ENCODE measurements at places on chromosomes 7 and 10.

DNA sequence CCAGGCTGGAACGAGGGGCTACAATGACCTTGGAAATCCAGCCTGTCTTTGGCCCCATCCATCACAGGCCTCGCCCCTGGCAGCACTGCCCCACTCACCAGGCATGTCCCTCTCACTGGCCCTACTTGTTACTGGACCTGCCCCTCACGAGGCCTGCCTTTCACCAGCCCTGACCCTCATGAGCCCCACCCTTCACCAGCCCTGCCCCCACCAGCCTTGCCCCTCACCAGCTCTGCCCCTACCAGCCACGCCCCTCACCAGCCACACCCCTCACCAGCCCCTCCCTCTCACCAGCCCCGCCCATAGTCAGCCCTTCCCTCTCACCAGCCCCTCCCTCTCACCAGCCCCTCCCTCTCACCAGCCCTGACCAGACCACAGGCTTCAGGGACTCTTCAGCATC, 57.8 kb downstream of the COL26A1 start:
- no peaks in the 10 kb centered on the region for H3K4me1 ChIP-seq
- H3K27ac ChIP-seq, result no peak overlapping the region
- no peak overlapping the region for H3K4me3 ChIP-seq
- peaks cover 3% of the 10 kb centered on the region for H3K27me3 ChIP-seq

GRCh38 chr10:67836488-67836887, 1.5 kb downstream of the DNAJC12 start:
- no peaks in the 10 kb centered on the region for H3K4me1 ChIP-seq
- no peak for DNase-seq
- H3K4me3 ChIP-seq, result no peak overlapping the region
- no peaks in the 10 kb centered on the region for H3K27me3 ChIP-seq
- H3K36me3 ChIP-seq, result no peaks in the 10 kb centered on the region

GRCh38 chr10:27041196-27041595, 59.1 kb downstream of the ANKRD26 start:
- H3K4me3 ChIP-seq, result no peak overlapping the region
- no peaks in the 10 kb centered on the region for H3K4me1 ChIP-seq
- no peak overlapping the region for H3K27ac ChIP-seq

DNA sequence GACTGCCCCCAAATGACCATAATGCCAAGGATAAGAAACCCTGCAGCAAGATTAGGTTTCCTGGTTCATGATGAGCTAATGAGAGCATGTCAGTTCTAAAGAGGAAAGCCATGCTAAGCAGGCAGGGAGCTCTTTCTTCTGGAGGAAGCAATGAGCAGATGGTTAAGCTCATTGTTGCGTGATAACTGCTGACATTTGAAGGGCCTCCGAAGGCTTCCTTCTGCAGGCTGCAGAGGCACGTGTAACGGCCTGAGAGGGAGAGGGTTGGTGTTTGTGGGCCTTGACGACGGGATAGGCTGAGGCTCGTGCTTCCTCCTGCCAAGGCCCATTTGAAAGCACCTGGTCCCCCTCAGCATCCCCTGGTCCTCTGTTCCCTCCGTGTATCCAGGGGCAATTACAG, 63.5 kb upstream of the BTBD16 start:
- peaks cover 45% of the 10 kb centered on the region for H3K36me3 ChIP-seq
- DNase-seq, result no peak
- no peaks in the 10 kb centered on the region for H3K27me3 ChIP-seq
- H3K4me3 ChIP-seq, result no peak overlapping the region
- no peaks in the 10 kb centered on the region for H3K4me1 ChIP-seq

GRCh38 chr10:125264091-125264490, 103.7 kb upstream of the CTBP2 start:
- H3K27me3 ChIP-seq, result no peaks in the 10 kb centered on the region
- H3K4me1 ChIP-seq, result no peaks in the 10 kb centered on the region
- H3K36me3 ChIP-seq, result no peaks in the 10 kb centered on the region
- DNase-seq, result no peak
- H3K27ac ChIP-seq, result no peak overlapping the region

DNA sequence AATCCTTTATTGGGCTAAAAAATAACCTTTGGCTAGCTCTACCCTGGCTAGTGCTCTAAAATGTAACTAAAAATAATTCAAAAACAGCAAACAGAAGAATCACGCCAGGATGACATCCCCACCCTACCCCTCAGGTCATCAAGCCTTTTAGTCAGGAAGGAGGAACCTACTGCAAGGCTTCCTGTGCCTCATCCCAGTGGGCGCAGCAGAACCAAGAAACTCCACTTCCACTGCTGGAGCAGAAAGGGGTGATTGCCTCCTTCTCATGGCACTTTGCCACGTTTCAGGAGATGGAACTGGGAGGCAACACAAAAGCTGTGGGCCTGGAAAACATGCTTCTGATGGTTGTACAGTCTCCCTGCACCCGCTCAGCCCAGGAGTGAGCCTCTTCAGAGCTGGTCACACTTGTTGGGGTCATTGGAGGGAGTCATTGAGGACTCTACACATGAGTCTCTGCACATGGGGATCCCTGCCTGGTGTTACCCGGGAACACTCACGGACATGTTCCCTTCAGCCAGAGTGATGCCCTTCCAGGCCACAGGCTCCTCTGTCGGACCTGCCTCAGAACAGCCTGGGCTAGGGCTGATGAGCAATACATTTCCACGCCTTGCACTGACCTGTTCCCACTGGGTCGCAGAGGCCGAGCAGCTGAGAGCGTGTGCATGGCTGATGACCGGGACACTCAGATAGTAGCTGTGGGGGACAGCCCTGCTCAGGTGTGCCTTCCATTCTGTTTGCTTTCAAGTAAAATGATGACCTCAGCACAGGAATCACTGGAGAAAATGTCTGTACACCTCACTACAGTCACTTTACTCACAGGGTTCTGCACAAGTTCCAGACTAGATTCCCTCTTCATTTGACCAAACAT, 355.3 kb downstream of the FGFR2 start:
- no peak overlapping the region for H3K27ac ChIP-seq
- no peaks in the 10 kb centered on the region for H3K27me3 ChIP-seq
- H3K4me3 ChIP-seq, result no peak overlapping the region
- H3K36me3 ChIP-seq, result no peaks in the 10 kb centered on the region
- DNase-seq, result no peak

DNA sequence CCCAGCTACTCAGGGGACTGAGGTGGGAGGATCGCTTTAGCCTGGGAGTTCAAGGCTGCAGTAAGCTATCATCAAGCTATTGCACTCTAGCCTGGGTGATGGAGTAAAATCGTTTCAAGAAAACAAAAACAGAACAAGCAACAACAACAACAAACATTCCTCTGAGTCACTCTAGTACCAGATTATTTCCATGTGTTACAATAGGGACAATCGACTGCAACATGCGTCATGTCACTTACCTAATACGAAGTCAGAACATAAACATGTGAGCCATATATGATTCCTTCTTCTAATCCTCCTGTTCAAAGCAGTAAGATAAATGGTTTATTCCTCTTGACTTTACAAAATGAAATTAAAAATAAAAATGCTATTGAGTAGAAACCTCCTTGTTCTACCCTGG, 57.3 kb downstream of the ZNF438 start:
- peaks cover 2% of the 10 kb centered on the region for H3K4me1 ChIP-seq
- no peaks in the 10 kb centered on the region for H3K27me3 ChIP-seq
- no peak for DNase-seq
